A549 treated with Mapracorat at 1 μM for 4 hours (cell line): ENCODE measurements at places on chromosomes 1 and 21. TPM values are rescaled to one million over a fixed set of nuclear protein-coding genes. Genes with fewer than 3 reads are reported as not detected.

Gene SLC25A24
- 21.2 to 29.7 TPM (median 28.6 TPM) in 5 replicates for total RNA-seq

Gene LCE1E
- 0.18 TPM in 1 of 5 replicates, not detected in the others for total RNA-seq

Gene HUNK
- total RNA-seq, result 1.3 to 1.5 TPM (median 1.4 TPM) in 5 replicates

Gene TEX50
- not detected in 5 replicates for total RNA-seq

Gene CASQ2
- not detected in 5 replicates for total RNA-seq

Gene BCAN
- total RNA-seq, result 0.12 TPM in 1 of 5 replicates, not detected in the others

Gene CFAP45
- 0.73 to 1.1 TPM (median 0.92 TPM) in 5 replicates for total RNA-seq

Gene JAM2
- not detected in 5 replicates for total RNA-seq

Gene UBASH3A
- total RNA-seq, result 0.11 to 0.21 TPM (median 0.16 TPM) in 5 replicates

Gene HCRTR1
- total RNA-seq, result not detected in 5 replicates

Gene TSTD1
- total RNA-seq, result 0.25 TPM in 2 of 5 replicates, not detected in the others

Gene RHD
- total RNA-seq, result not detected in 5 replicates

Gene AQP10
- not detected in 5 replicates for total RNA-seq

Gene AKR7A3
- 0.09 to 0.32 TPM (median 0.12 TPM) in 5 replicates for total RNA-seq

Gene S100A9
- total RNA-seq, result 0.77 to 1.2 TPM (median 1.1 TPM) in 4 of 5 replicates, not detected in the other
